ENCODE measurements at places on chromosomes 12 and 14.

GRCh38 chr14:31018057-31018645 is 7.3 kb upstream of the AP4S1 start:
- no peak for DNase-seq

- no peak for DNase-seq
Observed at GRCh38 chr14:103288076-103288766, 45.8 kb upstream of the EIF5 start.

DNA sequence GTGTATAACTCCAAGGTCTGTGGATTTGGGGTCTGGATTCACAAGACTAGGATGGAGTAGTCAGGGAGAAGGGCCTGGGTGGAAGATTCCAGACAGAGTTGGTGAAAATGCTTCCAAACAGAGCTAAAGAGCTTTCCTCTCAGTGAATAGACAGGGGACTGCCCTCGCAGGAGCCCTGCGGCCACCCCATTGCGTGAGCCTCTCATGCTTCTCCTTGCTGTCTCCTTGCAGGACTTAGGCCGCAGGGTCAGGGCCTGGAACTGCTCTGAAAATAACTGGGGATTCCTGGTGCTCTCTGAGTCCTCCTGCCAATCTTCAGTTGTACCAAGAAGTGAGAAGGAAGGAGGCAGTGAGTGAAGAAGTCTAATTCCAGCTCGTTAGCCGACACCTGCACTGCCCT is 49.0 kb upstream of the KCNA1 start:
- no peak for DNase-seq

DNA sequence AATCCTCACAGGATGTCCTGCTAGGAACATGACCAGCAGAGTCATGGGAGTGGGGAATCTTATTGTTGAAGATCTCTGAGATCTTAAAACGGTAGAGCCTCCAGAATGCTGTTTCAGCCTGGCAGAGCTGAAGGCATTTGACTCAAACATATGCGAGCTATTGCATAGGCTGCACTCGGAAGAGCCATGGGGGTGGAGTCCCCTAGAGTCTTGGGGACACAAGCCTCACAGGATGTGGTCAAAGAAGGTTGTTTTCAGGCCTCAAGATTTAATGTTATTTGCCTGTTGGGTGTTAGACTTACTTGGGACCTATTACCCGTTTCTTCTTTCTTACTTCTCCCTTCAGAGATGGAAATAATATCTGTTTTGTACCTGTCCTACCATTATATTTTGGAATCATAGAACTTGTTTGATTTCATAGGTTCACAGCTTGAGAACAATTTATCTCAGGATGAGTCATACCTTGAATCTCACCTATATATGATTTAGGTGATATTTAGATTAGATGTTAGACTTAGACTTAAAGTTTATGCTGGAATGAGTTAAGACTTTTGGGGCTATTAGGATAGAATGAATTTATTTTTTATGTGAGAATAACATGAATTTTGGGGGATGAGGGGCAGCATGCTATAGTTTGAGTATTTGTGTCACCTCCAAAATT is 172.2 kb upstream of the ATP2B1 start:
- no peak for DNase-seq

GRCh38 chr12:87467936-87468335 is 561.3 kb downstream of the C12orf50 start:
- DNase-seq, result no peak

DNA sequence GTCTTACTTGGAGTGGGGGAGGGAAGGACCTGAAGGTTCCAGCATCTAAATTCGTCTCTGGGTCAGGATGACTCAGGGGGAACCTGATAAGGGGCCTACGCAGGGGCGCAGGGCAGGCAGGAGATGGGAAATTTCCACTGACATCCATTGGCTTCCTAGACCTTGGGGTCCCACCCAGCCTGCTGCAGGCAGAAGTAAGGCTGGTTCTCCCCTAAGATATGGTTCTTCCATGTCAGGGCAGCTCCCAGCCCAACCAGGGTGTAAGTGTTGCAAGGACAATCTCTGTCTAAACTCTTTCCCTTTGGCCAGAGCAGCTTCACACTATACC is 2.1 kb upstream of the NDRG2 start:
- no peak for DNase-seq

GRCh38 chr14:81222691-81223090 is 1.9 kb upstream of the GTF2A1 start:
- DNase-seq, result no peak

All from right kidney (tissue), 9 donors.